LHCN-M2 (cell line): ENCODE measurements at places on chromosomes 11 and 22.

DNA sequence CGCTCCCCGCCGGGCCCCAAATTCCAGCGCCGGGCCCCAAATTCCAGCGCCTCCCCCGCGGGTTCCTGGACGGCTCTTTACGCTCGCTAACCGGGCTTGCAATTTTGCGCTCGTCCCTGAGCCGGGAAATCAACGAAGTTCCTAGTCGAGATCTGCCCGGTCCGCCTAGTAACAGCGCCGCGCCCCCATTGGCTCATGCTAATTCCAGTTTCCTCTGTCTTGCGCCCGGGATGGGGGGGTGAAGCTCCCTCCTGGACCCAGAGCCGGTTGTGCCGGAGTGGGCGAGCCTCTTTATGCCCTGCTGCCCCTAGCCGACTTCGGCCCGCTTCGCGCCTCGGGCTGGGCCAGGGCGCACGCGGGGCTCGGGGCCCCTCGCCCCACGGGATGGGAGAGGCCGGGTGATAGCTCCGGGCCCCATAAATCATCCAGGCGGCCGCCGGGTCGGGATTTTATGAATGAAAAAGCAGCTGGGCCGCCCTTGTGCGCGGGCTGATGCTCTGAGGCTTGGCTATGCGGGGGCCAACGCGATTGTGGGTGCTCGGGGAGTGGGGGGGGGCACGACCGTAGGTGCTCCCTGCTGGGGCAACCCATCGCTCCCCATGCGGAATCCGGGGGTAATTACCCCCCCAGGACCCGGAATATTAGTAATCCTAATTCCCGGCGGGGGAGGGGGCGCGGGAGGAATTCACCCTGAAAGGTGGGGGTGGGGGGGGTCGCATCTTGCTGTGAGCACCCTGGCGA, 1.8 kb upstream of the CCND1 start:
- DNase-seq, result peak; percentile 97

DNA sequence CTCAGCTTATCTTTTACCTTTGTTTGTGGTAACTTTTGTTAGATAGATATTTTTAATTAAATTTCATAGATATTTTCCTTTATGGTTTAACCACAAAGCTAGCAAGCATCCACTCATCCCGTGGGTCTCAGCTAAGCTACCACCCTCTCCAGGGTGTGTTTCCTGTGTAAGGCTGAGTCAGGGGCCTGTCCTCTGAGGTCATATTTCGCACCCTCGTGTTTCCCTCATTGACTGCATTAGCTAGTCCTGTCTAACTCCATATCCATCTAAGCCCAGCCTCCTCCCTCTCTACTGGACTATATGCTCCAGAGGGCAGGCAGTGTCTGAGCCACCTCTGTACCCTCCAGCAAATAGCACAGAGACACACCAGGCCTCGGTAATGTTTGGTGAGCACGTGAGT, 16.7 kb downstream of the XRRA1 start:
- peak; percentile 58 for DNase-seq

- DNase-seq, result no peak
These were observed 20.9 kb upstream of the NXPE4 start for GRCh38 chr11:114616516-114616915.

DNA sequence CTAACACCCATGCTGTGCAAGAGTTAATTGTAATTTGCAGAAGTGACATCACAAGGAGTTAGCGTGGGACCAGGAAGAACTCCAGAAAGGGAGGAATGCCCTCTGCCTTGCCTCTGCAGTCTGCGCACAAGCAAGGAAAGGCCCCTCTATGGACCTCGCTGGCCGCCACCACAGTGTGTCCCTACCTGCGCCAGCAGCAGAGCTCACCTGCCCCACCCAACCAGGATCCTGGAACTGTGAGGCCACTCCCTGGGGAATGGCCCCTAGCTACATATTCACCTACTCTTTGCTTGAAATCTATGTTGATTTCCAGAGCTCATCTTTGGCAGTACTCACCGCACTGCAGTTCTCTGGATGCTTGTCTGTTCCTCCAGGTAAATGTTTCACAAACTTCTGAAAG, 72.0 kb upstream of the MTNR1B start:
- no peak for DNase-seq

DNA sequence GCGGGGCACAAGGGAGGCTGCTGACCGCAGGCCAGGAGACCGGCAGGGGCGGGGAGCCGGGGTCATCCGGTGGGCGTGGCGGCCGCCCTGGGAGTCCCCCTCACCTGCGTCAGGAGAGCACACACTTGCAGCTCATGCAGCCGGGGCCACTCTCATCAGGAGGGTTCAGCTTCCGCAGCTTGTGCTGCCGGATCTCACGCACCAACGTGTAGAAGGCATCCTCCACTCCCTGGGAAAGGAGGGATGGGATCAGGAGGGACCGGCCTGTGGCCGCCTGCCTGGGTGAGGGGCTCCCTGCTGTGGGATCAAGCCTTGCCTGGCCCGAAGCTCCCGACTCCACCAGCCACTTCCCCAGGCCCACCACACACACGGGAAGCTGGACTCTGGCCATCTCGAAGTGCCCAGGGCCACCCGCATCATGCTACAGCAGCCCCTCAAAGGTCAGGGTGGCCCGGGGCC, 2.8 kb downstream of the HRAS start:
- DNase-seq, result no peak

DNA sequence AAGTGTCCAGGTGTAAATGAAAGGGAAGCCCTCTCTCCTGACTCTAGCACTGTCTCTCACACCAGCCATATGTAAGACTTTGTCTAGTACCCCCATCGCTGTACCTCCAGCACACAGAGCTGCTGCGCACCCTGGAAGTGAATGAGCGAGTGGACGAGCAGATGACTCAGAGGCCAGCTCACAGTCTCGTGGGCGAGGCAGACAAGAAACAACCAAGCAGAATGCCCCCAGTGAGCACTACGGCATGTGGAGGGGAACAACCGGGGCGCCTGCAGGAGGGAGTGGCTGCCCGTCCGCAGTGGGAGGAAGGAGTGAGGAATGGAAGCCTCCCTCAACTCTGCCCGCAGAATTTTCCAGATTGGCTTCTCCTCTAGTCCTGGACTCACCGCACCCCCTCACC, 46.4 kb downstream of the MCM5 start:
- DNase-seq, result peak; percentile 89

DNA sequence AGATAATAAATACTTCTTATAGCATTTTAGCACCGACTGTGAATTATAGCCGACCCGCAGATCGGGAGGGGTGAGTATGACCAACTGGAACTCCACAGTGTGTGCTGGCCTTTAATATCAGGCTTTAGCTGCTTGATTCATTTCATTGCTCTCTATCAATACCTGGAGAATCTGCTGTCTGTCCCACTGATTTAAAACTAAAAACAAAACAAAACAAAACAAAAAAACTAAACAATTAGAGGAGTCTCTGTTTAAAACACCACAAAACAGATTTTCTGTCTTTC, 216.8 kb downstream of the FAT3 start:
- no peak for DNase-seq

- DNase-seq, result no peak
These were observed 11.9 kb upstream of the TESMIN start for GRCh38 chr11:68763181-68763721.

DNA sequence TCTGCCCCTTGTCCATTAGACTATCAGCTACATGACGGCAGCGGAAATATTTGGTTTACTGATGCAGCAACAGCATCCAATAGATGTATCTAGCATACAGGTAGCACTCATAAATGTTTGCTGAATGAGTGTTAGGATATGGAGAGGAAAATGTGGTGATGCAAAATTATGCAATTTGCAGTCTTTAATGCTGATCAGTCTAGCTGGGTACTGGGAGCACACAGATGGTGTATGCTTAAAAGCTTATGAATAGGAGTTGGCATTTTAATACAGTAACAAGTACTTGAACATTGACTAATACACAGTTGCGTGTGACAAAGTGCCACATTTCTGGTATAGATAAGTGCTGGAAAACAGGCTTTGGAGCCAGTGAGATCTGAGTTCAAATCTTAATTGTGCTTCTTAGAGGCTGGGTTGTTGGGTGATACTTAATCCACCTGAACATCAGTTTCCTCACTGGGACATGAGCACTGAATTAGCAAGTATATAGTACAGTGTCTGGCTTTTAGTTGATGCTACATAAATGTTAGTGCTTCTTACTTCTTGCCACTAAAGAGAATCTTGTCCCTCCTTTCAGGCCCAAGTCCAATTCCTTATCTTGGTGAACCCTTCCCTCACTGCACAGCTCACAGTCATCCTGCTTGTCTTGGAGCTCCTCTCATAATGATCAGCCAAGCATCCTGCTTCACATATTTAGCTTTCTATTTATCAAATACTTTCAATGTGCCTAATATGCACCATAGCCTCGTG, 99.6 kb downstream of the TIMP3 start:
- no peak for DNase-seq

DNA sequence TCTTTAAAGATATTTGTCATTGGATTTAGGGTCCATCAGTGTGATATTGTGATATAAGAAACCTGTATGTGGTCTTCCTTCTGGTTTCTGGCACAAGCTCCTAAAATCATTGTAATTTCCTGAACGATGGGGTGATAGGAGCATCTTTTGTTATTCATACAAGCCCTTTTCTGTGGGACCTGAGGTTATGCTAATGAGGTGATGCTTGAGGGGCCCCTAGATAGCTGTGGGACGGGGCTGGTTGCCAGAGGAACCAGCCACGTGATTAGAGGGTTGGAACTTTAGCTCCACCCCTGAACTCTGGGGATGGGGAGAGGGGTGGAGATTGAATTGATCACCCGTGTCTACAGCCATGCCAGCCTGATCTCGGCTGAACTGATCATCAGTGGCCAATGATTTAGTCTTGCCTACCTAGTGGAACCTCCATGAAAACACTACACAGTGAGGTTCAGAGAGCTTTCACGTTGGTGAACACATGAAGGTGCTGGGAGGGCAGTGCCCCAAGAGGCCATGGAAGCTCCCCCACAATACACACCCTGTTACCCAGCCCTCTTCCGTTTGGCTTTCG, 62.8 kb downstream of the BCR start:
- no peak for DNase-seq

DNA sequence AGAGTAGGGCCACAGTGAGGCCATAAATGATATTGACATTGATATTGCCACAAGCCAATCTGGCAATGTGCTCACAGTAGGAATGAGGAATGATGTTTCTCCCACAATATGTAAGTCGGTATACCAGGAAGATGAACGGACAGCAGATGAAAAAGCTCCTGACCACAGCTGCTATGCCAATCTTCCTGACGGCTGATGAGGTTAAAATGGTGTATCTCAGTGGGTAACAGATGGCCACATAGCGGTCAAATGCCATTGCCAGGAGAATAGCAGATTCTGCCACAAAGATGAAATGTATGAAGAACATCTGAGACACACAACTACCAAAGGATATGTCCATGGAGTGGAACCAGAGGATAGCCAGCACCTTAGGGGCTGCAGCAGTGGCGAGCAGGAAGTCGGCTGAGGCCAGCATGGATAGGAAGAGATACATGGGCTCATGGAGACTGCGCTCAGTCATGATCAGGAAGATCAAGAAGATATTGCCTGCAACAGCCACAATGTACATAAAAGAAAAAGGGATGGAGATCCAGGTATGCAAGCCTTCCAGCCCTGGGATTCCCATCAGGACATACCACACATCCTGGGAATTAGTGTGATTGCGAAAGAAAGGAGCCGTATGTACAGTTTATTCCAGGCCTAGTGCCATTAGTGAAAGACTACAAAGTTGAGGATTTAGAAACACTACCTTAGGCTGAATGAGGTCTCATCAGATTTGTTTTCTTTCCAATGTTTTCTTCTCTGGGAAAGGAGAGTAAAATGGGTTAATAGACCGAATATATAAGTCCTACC, 22.2 kb downstream of the OR51V1 start:
- DNase-seq, result peak; percentile 5

DNA sequence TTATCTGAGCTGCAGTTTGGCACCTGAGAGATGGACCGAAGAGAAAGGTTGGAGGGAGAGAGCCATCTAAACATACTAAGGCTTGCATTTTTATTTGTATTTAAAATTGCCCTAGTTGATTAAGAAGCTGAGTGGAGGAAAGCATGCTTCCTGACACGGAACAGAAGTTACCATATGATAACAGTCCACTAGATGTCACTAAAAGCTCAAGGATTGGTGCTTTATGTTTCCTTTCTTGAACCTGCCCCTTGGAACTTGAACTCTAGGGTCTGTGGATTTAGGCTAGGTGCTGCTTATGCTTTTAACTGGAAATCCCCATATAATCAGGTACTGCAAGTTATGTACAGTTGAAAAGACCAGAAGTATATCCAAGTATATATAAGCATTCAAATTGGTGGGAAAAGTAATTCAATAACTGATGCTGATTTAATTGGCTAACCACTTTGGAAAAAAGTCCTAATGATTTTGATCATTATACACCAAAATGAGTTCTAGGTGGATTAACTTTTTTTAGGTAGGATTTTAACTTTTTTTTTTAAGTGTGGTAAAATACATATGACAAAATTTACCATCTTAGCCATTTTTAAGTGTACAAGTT, 9.5 kb downstream of the RBMXL2 start:
- DNase-seq, result peak; percentile 40

- DNase-seq, result no peak
These were observed 154.9 kb downstream of the TEAD1 start for GRCh38 chr11:12829131-12829530.

DNA sequence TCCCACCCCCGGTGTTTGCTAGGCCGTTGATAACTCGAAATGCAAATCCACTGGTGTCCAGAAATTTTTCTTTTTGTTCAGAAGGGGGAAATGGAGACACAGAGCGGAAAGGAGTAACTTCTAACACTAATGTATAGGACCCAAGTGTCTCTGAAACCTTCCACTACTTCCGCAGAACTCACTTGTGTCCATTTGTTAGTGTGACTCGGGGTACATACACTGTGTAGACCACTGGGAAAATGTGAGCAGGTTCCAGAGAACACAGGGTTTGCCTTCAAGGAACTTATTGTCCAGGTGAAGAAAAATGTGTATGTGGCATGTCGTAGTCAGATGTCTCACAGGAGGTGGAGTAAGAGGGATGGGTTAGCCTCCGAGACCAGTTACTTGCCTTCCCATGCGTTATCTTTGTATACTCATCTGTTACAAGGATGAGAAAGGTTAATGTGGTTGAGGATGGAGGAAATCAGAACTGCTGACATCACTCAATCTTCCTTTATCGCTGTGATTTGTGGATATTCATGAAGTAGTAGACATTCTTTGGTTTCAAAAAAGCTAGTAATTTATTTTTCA, 857 bp downstream of the ARCN1 start:
- peak; percentile 43 for DNase-seq

DNA sequence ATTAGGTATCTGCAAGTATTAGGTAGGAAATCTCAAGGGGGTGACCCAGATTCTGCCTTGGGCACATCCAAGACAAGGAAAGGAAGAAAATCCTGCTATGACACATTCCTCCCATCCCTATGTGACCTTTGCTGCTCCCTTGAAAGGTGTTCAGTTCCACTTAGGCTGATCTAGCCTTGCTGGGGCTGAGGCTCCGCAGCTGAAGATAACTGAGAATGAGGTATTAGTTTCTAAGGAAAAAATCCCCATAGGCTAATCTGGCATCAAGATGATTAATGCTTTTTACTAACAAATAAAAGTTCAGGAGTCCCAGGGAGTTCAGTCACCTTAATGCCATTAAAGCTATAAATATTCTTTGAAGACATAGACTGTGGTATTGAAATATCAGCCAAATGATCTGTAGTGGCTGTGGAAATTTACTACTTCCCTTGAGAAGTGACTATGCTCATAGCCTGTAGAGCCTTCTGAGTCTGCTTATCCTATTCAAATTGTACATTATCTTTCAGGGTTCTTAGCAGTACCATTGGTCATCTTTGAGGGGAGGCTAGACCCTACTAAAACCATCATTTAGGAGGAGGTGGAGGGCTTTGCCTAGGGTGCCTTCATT, 239.9 kb upstream of the RAG2 start:
- no peak for DNase-seq

GRCh38 chr11:41536021-41536568, 76.6 kb upstream of the LRRC4C start:
- DNase-seq, result no peak

GRCh38 chr22:49838771-49839717, 11.4 kb upstream of the BRD1 start:
- no peak for DNase-seq
